ENCODE measurements at places on chromosomes 11 and 22.

DNA sequence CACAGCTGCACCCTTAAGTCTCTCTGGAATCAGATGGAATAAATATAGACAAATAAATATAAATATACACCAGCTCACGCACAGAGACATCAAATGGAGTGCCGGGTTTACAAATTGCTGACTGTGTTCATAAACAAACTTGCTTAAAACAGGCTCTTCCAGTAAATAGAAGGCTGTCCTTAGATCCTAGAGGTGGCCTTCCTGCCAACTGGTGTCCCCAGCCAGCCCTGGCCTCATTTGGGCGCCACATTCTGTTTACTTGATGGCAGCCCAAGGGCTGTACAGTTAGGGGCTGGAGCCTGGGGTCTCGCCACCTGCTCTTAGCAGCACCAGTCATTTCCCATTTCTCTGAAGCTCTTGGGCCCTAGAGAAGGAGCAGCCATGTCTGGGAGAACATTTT lies 20.8 kb downstream of the ARFGAP2 start:
- no peak for DNase-seq

- DNase-seq: no peak
Measured at GRCh38 chr11:33263549-33263948, 6.4 kb downstream of the HIPK3 start.

DNA sequence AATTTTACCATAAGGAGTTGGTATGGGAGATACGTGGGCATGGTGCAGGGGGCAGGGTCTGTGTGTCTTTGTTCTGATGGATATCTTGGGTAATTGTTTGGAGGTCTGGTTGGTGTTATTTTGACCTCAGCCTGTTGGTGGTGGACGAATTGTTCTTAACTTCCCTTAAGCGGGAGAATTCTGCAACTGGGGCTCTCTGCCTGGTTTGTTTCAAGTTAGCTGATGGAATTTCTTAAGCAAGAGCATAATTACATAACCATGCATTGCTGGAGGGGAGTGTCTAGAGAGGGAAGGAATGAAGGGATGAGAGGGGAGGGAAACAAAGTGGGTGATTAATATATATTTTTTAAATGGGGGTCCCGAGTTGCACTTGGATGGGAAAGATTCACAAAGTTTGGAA lies 908.5 kb upstream of the RAG2 start:
- no peak for DNase-seq

- peak; percentile 18 for DNase-seq
Measured at GRCh38 chr11:56846631-56847576, 98.4 kb upstream of the OR9G4 start.

GRCh38 chr11:5364214-5364613 lies 12.9 kb downstream of the OR51B6 start:
- DNase-seq: no peak

- DNase-seq: no peak
Measured at GRCh38 chr11:69386594-69387408, 92.8 kb downstream of the MYEOV start.

- DNase-seq: no peak
Measured at GRCh38 chr11:105399511-105399910, 210.4 kb upstream of the GRIA4 start.

DNA sequence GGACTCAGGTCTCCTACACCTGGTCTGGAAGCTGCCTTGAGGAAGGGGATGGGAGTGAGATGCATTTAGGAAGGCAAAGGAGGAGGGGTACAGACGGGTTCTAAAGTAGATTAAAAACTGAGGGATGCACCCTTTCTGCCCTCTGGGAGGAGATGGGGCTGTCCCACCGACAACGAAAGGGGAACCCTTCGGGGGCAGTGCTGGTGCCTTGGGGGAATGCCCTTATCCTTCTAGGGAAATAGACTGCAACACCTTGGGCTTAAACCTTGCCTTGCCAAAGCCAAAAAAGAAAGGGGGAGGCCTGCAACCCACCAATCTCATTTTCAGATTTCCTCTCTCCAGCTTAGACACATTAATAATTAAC lies 89.8 kb downstream of the PLEKHA7 start:
- no peak for DNase-seq

DNA sequence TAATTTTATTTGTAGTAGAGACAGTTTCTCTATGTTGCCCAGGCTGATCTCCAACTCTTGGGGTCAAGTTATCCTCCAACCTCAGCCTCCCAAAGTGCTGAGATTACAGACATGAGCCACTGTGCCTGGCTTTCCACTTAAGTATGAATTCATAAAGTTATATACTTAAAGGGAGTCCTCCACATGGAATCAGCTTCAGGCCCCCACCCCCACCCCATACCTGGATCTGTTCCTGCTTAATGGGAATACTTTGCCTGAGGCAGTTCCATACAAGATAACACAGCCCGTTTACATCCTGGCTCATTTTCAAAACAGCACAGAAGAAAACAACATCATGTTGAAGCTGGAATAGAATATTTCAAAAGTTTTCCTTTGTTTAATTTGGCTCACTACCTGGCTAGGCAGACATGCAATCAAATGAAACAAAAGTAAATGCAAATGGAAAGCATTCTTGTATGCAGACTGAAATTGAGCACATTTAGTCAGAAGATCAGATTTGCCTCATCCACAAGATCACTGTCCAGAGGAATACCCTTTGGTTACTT lies 82.4 kb downstream of the FAT3 start:
- no peak for DNase-seq

DNA sequence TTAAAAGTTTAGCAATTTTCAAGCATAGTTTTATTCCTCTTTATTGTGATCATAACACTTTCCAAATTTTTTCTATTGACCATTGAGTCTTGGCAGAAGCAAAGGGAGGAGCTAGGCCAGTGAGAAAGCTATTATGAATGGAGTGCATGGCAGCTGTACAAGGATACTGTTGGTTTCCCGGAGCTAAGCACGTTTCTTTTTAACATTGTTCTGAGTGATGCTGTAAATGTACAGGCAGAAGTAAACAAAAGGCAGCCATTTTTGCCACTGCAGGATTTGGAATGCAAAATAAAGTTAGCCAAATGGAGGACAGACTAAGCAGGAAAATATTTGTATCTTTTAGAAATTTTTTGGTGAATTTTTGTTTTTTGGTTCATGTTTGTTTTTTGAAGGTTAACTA lies 16.2 kb downstream of the CBL start:
- no peak for DNase-seq

GRCh38 chr22:41911001-41911611 lies 3.8 kb downstream of the SHISA8 start:
- no peak for DNase-seq

DNA sequence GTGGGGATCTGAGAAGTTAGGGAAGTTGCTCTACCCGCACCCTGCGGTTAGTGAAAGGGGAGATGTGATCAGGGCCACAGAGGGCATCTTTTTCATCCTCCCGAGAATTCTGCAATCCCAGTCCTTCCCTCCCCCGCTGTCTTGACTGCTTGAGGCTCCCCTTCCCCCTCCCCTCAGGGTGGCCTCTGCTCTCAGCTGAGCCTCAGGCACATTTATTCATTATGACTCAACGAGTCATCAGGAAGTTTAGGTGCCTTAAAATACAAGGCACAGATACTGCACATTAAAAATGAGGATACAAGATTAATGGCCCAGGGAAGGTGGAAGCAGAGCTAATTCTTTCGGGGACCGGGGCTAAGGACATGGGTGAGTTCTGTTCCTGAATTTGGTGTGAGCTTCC lies 104.0 kb downstream of the CACNA1I start:
- DNase-seq: no peak

DNA sequence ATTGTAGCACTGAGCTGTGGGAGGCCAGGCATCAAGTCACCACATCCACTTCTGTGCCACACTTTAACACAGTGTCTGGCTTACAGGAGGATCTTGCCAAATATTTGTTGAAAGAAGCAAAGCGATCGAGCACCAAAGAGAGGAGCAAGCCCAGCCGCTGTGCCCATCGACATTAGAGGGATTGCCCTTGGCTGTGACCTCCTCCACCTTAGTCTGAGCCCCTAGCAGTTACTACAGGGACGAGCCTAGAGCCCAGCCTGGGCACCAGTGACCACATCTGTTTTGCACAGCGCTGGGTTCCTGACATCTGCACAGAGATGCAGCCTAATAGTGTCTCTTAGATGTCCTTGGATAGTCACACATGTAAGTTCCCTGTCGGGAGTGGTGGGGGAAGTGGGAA lies 17.7 kb downstream of the GRIK4 start:
- no peak for DNase-seq

DNA sequence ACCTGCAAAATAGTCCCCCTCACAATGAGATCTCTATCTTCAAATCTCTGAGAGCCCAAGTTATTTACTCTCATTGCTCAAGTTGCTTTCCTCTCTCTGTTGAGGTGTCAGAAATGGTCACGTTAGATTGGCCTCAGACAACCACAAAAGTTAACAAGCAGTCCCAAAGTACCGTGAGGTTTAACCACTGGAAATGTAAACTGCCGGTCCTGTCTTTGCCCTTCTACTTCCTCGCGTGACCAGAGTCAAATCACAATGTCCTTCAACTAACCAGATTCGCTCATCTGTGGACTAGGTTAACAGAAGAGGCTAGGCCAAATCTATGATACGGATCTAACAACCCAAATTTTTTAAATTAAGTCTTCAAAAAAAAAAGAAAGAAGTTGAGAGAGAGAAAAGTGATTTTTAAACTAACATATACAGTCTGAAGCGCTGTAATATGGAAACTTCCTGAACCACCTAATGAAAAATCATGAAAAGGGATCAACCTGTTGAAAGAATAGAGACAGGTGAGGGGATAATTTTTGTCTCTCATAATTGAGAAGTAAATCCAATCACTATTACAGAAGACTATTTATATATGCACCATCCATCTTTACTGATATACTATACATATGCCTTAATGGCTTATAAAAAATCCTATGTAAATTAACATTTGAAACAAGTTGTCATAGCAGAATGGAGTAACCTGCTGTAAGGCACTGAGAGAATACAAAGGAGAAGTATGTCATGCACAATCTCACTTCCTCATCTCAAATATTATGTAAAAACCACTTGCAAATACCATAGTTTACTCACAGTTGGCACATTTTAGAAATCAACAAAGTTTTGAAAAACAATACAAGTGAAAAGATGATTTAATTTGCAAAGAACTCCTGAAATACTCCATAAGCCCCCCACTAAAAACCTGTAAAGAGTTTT lies 3.3 kb upstream of the JAML start:
- DNase-seq: no peak

DNA sequence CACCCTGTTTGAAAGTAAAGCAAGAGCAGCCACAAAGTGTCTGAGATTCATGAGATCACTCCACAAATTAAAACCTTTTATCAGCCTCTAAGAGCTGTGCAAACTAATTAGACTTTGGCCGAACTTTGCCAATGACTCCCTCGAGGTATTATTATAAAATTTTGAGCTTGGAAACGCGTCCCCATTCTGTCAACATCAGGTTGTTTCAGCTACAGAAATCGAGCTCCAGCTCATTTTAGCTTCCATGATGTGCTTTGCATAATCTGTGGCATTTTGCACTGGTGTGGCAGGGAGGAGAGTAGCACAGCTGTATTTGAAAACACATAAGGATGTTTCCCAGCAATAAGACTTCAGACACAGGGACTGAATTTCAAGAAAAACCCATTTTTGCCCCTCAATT lies 872.2 kb downstream of the NTM start:
- no peak for DNase-seq

DNA sequence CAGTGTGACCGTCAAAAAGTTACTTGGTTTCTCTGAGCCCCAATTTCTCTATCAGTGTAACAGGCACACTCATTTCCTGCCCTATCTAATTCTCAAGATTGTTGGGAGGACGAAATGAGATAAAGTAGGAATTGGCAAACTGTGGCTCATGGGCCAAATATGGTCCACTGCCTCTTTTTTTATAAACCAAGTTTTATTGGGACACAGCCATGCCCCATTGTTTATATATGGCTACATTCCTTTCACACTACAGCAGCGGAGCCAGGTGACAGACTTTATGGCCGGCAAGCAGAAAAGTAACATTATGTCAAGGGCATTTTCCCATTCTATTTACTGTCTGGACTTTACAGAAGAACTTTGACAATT lies 116.7 kb upstream of the TIMP3 start:
- DNase-seq: no peak

DNA sequence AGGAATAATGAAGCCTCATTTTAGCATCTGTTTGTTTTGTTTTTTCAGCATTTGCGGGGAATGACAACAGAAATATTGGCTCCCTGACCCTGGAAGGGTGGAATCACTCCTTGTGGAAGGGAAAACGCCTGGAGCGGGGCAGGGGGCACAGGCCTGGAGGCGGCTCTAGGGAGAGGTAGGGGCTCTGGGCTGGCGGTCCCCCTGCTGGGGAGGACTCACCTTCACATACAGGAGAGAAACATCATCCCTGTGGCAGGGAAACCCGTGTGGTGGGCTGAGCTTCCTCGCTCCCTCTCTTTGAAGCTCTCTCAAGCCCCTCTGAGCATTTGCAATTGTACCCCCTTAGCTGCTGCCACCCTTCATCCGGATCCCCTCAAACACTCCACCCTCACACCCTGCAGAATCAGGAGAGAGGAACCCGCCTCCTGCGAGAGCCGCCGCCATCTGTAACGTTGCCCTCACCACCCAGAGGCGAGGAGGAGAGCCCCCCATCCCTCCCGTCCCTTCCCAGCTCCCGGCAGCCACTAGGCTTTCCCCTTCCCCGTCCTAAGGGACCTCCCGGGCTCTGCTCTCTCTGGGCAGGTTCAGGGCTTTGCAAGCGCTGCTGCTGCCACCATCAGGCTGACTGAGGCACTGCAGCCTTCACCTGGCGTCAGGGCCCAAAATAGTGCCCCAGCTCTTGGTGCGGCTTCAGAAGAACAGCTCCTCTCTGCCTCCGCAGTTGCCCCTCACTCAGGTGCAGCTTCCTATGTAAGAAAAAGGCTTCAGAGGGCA lies 10.4 kb downstream of the KIRREL3 start:
- DNase-seq: peak; percentile 63

GRCh38 chr22:50303848-50304527 lies 3.5 kb downstream of the PLXNB2 start:
- no peak for DNase-seq

- DNase-seq: no peak
Measured at GRCh38 chr22:40004836-40005235, 10.1 kb downstream of the FAM83F start.

- peak; percentile 9 for DNase-seq
Measured at GRCh38 chr11:62242021-62242420, at the start of gene SCGB1D2. Gene SCGB1D2, plus strand, starts transcription at chr11:62242239. Its CDS starts 69 bp downstream, at chr11:62242308.

DNA sequence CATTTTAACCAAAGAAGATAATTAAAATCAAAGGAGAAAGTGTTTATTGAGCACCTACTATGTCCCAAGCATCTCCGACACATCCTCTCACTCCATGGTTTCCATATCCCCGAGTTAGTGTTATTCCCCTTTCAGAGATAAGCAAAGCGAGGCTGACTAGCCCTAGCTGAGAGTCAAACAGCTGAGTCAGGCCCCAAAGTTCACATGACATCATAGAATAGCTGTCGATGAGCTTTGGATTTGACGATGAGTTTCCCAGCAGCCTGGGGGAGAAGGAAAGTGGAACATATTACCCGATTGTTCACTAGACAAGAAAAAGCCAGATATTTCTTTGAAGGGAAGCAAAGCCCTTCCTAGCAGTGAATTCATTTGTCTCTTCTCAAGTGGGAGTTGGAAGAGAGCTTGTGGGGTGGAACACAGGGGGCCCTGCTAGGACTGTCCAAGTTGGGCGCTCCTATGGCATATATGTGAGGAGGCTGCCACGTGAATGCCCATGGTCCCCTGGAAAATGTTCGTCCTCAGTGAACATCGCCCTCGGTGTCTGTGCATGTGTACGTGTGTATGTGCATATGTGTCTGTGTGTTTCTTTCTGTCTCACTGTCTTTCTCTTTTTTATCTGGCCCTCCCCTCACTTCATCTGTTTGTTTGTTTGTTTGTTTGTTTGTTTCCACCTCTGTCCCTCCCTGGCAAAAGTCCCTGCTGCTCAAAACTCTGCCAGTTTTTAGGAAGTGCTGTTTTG lies 493 bp upstream of the CYTH4 start:
- DNase-seq: no peak
